ENCODE measurements at places on chromosomes 7 and 10. TPM values are rescaled to one million over a fixed set of nuclear protein-coding genes. Genes with fewer than 3 reads are reported as not detected.

Gene ASIC3
- 0.69 TPM for total RNA-seq

Gene SUN3
- total RNA-seq = not detected

Gene C10orf90
- not detected for total RNA-seq

Gene SLC18A3
- total RNA-seq = not detected

Gene CFAP46
- 0.75 TPM for total RNA-seq

DNA sequence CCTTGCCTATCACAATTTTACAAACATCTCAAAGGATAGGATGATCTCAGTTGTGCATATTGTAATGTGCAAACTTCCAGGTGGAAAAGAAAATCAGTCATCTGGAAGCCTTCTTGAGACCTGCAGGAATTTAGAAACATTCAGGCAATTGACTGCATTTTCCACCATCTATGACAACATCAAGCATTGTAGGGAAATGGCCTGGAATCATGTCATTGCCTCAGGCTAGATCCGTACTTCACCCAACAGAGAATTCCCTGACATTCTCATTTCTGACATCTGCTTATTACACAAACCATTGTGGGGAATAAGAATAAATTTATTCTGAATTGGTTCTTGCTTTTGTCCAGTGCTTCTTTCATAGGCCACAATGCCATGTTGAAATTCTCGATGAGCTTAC is 124.9 kb upstream of the NPVF start:
- no peak overlapping the region for H3K27ac ChIP-seq
- no peak for DNase-seq
- no peaks in the 10 kb centered on the region for H3K27me3 ChIP-seq
- no peaks in the 10 kb centered on the region for H3K36me3 ChIP-seq
- H3K4me1 ChIP-seq = no peaks in the 10 kb centered on the region
- no peak overlapping the region for H3K4me3 ChIP-seq

DNA sequence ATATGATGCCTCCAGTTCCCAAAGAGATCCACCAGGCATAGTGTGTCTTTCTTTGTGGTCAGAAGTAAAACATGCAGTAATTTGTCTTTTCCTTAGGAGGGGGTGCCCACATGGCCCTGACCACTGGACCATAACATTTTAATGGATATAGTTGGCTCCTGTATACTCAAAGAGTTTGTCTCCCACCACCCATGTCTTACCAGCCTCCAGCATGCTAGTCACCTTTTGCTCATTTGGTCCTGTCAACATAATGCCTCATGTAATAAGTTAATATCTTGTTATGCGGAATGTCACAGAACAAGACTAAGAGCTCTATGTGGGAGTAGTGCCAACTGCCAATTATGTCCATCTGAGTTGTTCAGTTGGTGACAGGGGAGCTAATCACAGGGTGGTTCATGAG is 83.4 kb upstream of the IFRD1 start:
- no peak for DNase-seq
- no peak overlapping the region for H3K4me3 ChIP-seq
- H3K27ac ChIP-seq = no peak overlapping the region
- H3K27me3 ChIP-seq = peaks cover 3% of the 10 kb centered on the region
- no peaks in the 10 kb centered on the region for H3K36me3 ChIP-seq

DNA sequence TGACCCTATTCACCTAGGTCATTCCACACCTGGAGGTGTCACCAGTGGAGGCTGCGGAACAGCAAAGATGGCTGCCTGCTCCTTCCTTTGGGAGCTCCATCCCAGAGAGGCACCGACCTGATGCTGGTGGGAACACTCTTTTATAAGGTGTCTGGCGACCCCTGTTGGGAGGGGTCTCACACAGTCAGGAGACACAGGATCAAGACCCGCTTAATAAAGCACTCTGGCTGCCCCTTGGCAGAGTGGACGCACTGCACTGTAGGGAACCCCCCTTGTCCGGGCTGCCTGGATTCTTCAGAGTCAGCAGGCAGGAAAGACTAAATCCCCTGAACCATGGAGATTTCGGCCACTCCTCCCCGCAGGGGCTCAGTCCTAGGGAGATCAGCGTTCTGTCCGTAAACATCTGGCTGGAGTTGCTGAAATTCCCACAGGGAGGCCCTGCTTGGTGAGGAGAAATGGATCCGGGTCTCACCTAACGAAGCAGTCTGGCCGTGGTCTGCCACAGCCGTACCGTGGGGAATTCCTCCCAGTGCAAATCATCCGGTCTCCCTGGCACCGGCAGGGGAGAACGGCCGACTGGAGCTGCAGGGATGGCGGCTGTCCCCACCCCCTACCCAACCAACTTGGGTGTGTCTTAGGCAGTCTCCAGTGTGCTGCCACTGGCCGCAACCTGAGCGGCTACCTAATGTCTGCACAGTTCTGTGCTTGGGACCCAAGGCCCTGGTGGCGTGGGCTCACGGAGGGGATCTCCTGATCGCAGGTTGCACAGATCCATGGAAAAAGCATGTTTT is 66.1 kb downstream of the LSMEM1 start:
- DNase-seq = no peak
- H3K36me3 ChIP-seq = no peaks in the 10 kb centered on the region
- H3K4me3 ChIP-seq = no peak overlapping the region
- no peak overlapping the region for H3K27ac ChIP-seq
- no peaks in the 10 kb centered on the region for H3K4me1 ChIP-seq
- H3K27me3 ChIP-seq = peaks cover 9% of the 10 kb centered on the region

DNA sequence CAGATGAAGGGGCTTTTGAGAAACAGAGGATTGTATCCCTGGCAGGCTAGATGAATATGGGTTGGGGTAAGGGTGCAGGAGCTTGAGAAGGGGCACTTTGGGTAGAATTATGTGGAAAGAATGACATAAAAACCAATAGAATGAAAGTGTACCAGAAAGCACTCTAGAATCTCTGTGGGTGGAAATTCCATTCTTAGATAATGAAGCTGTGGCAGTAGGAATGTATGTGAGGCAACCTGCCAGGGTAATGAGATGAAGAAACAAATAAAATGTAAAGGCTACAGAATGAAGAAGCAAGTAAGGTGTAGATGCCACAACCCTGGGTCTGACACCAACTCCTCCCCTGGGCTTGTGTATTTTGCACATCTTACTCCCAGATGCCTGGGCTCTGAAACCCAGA is 16.8 kb downstream of the NOBOX start:
- no peaks in the 10 kb centered on the region for H3K36me3 ChIP-seq
- H3K4me3 ChIP-seq = no peak overlapping the region
- no peaks in the 10 kb centered on the region for H3K4me1 ChIP-seq

GRCh38 chr7:146054909-146055308 is 61.7 kb upstream of the CNTNAP2 start:
- no peaks in the 10 kb centered on the region for H3K4me1 ChIP-seq
- no peak for DNase-seq
- H3K27ac ChIP-seq = no peak overlapping the region
- H3K27me3 ChIP-seq = no peaks in the 10 kb centered on the region
- H3K4me3 ChIP-seq = no peak overlapping the region

DNA sequence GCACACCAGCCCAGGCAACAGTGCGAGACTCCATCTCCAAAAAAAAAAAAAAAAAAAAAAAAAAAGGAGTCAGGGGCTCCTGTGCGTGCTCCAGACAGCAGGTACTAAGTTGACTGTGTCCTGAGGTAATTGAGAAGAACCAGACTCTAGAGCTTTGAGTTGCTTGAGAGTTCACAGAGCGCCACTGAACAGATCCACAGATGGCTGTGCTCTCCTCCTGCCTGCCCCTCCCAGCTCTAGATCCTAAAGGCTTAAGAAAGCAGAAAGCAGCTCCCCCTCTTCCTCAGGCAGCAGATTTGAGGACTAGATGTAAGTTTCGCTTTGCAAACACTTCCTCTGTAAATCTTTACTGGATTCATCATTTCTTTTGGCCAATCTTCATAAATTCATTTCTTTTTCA is 38.7 kb downstream of the SHH start:
- H3K36me3 ChIP-seq = peaks cover 13% of the 10 kb centered on the region
- H3K27me3 ChIP-seq = no peaks in the 10 kb centered on the region
- no peak for DNase-seq
- no peak overlapping the region for H3K4me3 ChIP-seq
- H3K4me1 ChIP-seq = no peaks in the 10 kb centered on the region

GRCh38 chr10:114131094-114131493 is 42.9 kb downstream of the CCDC186 start:
- no peak overlapping the region for H3K27ac ChIP-seq
- DNase-seq = no peak
- H3K4me1 ChIP-seq = no peaks in the 10 kb centered on the region
- H3K4me3 ChIP-seq = no peak overlapping the region
- H3K27me3 ChIP-seq = no peaks in the 10 kb centered on the region

DNA sequence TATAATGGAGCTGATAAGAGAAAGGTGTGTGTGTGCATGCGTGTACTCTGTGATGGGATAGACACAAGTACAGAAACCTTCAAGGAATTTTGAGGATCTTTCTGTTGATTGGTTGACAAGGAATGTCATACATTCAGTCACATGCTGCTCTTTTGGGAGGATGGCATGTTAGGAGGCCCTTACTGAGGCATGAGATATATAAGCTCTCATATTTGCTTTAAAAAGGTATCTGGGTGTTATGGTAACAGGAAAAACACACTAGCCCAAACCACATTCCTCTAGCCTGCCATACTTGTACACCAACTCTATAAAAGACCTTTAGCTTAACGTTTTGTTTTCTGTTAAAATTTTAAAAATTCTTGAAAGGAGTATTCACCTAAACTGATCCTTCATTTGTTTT is 72.5 kb upstream of the EGFR start:
- no peak overlapping the region for H3K27ac ChIP-seq
- H3K36me3 ChIP-seq = no peaks in the 10 kb centered on the region
- H3K4me3 ChIP-seq = no peak overlapping the region

DNA sequence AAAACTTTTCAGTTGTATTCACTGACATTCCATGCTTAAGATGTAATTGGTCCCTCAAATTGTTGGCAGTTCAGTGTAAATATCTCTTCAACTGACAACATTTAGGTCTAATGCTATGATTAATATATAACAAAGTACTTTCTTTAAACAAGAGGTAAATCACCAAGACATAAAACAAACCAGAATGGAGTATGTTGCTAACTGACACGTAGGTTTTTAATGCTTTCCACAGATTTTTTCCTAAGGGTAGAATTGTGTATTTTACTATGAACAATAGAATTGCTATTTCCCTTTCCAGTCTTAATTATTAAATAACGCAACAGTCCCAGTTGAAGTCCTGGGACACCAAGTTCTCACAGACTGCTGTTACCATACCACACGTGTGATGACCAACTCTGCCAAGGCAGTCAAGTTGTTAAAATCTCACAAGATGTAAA is 4.1 kb downstream of the JCAD start:
- peak overlapping the region; percentile 52 for H3K27ac ChIP-seq
- H3K4me3 ChIP-seq = no peak overlapping the region
- no peaks in the 10 kb centered on the region for H3K36me3 ChIP-seq
- peaks cover 48% of the 10 kb centered on the region for H3K4me1 ChIP-seq

DNA sequence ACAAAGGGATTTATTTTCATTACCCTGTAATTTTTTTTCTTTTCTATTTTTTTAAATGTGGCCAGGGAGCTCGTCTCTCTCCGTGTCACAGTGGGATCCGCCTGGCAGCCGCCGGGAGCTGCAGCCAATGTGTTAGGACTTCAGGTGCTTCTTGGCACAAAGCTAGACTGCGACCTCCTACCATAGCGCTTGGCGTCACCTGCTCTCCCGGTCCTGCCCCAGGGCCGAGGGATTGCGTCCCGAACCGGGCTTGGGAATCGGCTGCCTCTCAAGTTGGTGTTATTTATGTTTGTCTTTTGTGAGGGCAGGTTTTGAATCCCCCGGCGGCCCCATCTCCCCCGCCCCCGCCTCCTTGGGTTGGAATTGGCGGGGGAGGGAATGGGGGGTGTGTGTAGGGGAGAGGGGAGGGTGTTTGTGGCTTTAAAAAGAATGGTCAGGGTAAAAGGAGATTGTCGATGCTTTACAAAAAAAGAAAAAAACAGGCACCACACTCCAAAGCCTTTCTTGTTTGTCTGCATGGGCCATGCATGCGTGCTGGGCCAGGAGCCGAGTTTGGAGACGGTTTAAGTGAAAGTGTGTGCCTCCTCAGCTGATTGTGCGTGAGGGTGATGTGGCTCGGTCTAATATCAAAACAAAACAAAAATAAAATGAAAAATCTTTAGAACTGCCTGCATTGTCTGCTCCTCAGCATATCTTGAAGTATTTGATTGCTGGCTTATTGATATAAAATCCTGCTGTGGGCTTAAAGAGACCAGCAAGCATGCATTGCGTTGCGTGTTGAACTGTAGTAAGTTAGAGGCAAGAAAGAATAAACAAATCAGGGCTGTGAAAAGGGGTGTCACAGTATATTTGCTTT is 1.2 kb downstream of the PPP1R9A start:
- DNase-seq = peak; percentile 32
- H3K4me3 ChIP-seq = peak overlapping the region; percentile 35
- no peak overlapping the region for H3K27ac ChIP-seq
- H3K4me1 ChIP-seq = peaks cover 3% of the 10 kb centered on the region
- H3K27me3 ChIP-seq = peaks cover 15% of the 10 kb centered on the region

GRCh38 chr10:124157271-124157681 is 63.9 kb upstream of the CHST15 start:
- no peak overlapping the region for H3K4me3 ChIP-seq
- peaks cover 26% of the 10 kb centered on the region for H3K4me1 ChIP-seq
- no peaks in the 10 kb centered on the region for H3K27me3 ChIP-seq
- no peak overlapping the region for H3K27ac ChIP-seq
- DNase-seq = no peak
- no peaks in the 10 kb centered on the region for H3K36me3 ChIP-seq

- no peak overlapping the region for H3K4me3 ChIP-seq
- no peaks in the 10 kb centered on the region for H3K4me1 ChIP-seq
- no peak for DNase-seq
- no peaks in the 10 kb centered on the region for H3K27me3 ChIP-seq
These were observed 551.4 kb downstream of the LRMDA start for GRCh38 chr10:75982611-75983369.

DNA sequence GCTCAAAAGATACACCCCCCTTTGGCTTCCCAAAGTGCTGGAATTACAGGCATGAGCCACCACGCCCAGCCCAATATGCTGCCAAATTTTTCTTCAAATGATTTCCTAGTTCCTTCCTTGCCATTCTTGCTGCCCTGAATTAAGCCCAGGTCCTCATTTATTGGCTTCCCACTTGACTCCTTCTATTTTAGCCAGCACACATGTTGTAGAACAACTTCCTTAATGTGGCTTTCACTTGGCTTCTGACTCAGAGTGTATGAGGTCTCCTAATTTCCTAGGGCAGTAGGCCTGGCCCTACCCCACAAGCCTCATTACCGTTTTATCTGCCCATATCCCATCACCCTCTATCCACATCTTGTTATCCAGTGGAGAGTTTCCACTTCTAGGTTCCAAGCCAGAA is 21.8 kb upstream of the HIPK2 start:
- no peak overlapping the region for H3K4me3 ChIP-seq
- DNase-seq = peak; percentile 45
- no peak overlapping the region for H3K27ac ChIP-seq
- H3K27me3 ChIP-seq = no peaks in the 10 kb centered on the region
- H3K36me3 ChIP-seq = no peaks in the 10 kb centered on the region
- peaks cover 2% of the 10 kb centered on the region for H3K4me1 ChIP-seq

DNA sequence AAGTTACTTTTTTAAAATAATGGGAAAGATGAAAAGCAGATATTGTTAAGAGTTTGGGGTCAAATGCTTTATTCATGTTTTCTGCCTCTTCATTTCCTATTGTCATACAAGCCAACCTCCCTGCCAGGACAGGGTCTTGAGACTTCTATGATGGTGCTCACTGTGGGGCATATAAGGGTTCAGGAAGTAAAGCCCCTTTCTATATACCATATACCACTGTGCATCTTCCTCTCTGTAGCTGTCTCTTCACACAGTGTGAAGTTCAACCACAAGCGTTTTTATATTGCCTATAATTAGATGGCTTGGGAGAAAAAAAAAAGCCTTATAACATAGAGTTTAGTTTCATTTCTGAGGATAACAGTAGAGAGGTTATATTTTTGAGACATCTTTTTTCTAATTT is 389.8 kb upstream of the SORCS1 start:
- H3K27ac ChIP-seq = no peak overlapping the region
- H3K36me3 ChIP-seq = no peaks in the 10 kb centered on the region
- H3K4me3 ChIP-seq = no peak overlapping the region
- no peaks in the 10 kb centered on the region for H3K4me1 ChIP-seq
- no peaks in the 10 kb centered on the region for H3K27me3 ChIP-seq

All from endothelial cell of umbilical vein (primary cell).